ENCODE measurements at places on chromosomes 6 and 20. TPM values are rescaled to one million over a fixed set of nuclear protein-coding genes. Genes with fewer than 3 reads are reported as not detected.

AP5S1 gene
- polyA plus RNA-seq, result 9.7 TPM

PCK1 gene
- not detected for polyA plus RNA-seq

CST1 gene
- not detected for polyA plus RNA-seq

OLIG3 gene
- not detected for polyA plus RNA-seq

ZNF391 gene
- polyA plus RNA-seq, result 2.1 TPM

GPX5 gene
- not detected for polyA plus RNA-seq

THBS2 gene
- polyA plus RNA-seq, result 1.9 TPM

ARHGAP40 gene
- polyA plus RNA-seq, result not detected

STMN3 gene
- polyA plus RNA-seq, result 32.0 TPM

HRH3 gene
- not detected for polyA plus RNA-seq

SNAI1 gene
- 0.34 TPM for polyA plus RNA-seq

LY6G6C gene
- polyA plus RNA-seq, result not detected

TSHZ2 gene
- 3.8 TPM for polyA plus RNA-seq

FHL5 gene
- polyA plus RNA-seq, result 3.8 TPM

BTN1A1 gene
- polyA plus RNA-seq, result not detected

PNLDC1 gene
- polyA plus RNA-seq, result not detected

FOXF2 gene
- 0.67 TPM for polyA plus RNA-seq

PKIB gene
- 177 TPM for polyA plus RNA-seq

FOXO3 gene
- polyA plus RNA-seq, result 17.7 TPM

RSPH4A gene
- polyA plus RNA-seq, result 2.7 TPM

MCM8 gene
- polyA plus RNA-seq, result 1.4 TPM

RRAGD gene
- polyA plus RNA-seq, result 25.5 TPM

POPDC3 gene
- polyA plus RNA-seq, result 13.5 TPM

RBL1 gene
- 0.17 TPM for polyA plus RNA-seq

LGSN gene
- polyA plus RNA-seq, result 0.65 TPM

DACT2 gene
- not detected for polyA plus RNA-seq

KIAA0408 gene
- 258 TPM for polyA plus RNA-seq

SNX21 gene
- 2.8 TPM for polyA plus RNA-seq

IL17F gene
- 12.9 TPM for polyA plus RNA-seq

C6orf15 gene
- not detected for polyA plus RNA-seq

NOX3 gene
- polyA plus RNA-seq, result 2.4 TPM

TNFAIP3 gene
- polyA plus RNA-seq, result 0.24 TPM

GCNT2 gene
- 4.0 TPM for polyA plus RNA-seq

FLRT3 gene
- polyA plus RNA-seq, result 8.2 TPM

TRIM40 gene
- not detected for polyA plus RNA-seq

SPDEF gene
- polyA plus RNA-seq, result not detected

C4B gene
- polyA plus RNA-seq, result not detected

BAK1 gene
- polyA plus RNA-seq, result 2.8 TPM

TBX18 gene
- polyA plus RNA-seq, result not detected

PPDPF gene
- polyA plus RNA-seq, result 2.1 TPM

Data from Purkinje cell (primary cell).